Foreskin fibroblast (primary cell): ENCODE measurements at places on chromosomes 12 and 14.

- no peak for DNase-seq
These were observed 84.9 kb downstream of the EFCAB11 start for GRCh38 chr14:89869606-89870005.

- peak; percentile 72 for DNase-seq
These were observed 270.8 kb downstream of the FOXG1 start for GRCh38 chr14:29037411-29037810.

- DNase-seq: no peak
These were observed 613.8 kb downstream of the KCNH5 start for GRCh38 chr14:62431496-62431895.

DNA sequence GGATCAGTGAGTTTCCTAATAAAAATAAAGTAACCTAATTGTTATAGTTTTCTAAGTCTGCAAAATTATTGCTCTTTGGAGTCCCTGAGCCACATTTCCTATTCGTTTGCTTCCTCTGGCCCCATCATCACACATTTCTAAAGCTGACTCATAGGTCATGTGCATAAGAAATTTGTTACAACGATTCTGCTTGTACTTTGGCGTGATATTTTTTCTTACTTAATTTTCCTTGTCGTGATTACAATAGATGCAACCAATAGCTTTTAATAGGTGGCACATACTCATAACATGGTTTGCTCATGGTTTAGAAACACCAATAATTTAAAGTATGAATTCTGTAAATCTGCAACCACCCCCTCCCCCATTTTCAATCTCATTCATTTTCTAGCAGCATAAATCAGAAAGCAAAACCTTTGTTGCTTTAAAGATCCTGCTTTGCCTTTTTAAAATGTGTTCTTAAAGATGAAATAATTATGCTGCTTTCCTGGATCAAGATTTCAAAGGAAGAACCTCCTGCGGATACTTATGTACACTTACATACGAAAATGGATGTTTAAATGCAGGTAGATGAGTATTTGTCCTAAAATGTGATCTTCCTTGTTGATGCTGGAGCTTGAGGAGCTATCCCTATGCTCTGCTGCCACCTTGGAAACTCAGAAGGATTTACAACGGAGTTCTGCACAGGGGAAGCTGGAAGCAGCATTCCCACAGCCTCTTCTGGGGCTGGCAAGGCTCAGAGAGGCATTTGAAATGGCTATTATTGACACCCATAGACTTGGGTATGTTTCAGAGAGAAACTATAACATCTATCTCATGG, 1.7 kb upstream of the FLRT2 start:
- DNase-seq: peak; percentile 82

DNA sequence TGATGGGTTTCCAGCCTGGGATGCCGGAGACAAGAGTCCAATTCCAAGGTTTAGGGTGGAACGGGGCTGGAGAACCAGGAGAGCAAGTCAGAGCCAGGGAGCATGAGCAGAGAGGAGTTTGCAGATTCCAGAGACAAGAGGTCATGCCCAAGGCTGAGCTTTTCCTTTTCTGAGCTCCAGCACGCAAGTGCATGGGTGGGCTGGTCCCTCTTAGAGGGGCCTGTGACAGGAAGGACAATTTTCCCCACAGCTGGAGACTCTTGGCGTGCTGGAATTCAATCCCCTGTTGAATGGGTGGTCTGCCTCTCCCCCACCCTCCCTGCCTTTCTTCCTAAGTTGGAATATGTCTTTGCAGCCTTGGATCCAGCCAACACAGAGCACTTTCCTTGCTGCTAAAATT, 431.9 kb downstream of the BCL11B start:
- no peak for DNase-seq

DNA sequence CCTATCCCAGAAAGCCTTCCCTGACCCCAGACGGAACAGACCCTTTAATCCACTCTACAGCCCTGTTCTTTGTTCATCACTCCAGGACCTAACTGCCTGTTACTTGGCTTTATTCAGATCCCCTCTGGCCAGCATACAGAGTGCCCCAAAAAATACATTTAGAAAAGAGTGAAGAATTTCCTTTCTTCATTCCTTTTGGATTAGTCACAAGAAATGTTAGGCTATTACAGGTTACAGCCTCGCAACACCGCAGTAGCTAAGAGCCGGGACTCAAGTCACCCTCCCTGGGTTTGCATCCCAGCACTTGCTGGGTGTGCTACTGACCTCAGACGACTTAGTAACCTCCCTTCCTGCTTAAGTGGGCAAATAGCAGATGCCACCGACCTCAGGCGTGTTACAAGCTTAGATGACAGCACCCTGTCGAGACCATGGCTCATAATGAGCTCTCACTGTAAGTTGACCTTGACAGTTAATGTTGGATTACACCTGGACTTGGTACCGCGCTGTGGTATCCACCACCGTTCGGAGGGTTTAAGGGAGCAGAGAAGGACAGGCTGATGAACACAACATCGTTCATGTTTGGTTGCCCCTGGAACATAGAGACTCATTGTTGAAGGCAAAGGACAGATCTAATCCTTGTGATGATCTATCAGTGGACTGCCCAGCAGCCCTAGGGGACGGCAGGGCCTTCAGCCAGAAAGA, 12.9 kb downstream of the GLRX5 start:
- peak; percentile 49 for DNase-seq

DNA sequence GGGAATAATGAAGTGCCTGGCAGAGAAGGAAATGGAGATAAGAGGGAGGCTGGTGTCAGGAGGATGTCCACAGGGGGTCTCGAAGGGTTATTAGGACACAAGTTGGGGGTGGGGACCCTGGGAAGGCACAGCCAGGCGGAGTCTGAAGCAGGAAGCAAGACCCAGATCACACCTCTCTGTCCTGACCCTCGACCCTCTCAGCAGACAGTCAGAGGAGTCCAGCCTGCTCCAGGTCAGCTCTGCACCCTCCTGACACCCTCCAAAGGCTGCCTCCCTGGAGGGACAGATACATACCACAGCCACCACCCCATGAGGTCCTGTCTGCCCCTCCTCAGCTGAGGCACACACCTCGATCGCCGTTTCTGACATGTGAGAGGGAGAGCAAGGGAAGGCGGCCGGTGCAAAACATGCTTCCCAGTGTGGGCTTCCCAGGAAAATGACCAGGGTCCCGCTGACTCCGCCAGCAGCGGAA, 9.0 kb downstream of the BCL11B start:
- DNase-seq: no peak

GRCh38 chr14:23638414-23639047, 2.4 kb downstream of the DHRS2 start:
- DNase-seq: peak; percentile 12

DNA sequence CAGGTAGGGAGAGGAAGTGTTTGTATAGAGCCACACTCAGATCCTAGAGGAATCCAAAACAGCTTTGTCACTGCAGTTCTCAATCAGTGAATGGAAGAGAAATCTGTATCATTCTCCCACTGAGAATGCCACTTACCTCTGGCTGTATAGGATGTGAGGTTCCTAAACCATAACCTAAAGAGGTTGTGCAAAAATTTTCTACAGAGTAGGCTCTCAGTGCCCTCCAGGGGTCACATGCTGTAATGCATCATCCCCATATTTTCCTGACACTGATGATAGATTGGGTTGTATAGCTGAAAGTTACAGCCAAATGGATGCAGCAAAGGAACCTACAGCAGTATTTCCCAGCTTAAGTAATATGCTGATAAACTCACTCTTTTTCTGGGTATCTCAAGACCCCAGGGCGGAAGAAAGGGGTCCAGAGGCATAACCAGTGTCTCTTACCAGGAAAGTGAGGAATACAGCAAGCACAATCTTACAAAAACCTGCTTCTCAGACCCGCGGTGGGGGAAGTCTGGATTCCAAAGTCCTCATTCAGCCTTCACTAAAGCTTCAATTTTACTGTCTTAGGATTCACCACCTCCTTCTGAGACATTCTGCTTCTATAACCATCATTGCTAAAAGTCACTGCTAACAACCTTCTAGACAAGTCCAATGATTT, 3.8 kb downstream of the BCDIN3D start:
- peak; percentile 39 for DNase-seq

- no peak for DNase-seq
These were observed 48.0 kb upstream of the C14orf180 start for GRCh38 chr14:104531421-104532190.

- no peak for DNase-seq
These were observed 168.2 kb upstream of the GZMB start for GRCh38 chr14:24802236-24802635.

DNA sequence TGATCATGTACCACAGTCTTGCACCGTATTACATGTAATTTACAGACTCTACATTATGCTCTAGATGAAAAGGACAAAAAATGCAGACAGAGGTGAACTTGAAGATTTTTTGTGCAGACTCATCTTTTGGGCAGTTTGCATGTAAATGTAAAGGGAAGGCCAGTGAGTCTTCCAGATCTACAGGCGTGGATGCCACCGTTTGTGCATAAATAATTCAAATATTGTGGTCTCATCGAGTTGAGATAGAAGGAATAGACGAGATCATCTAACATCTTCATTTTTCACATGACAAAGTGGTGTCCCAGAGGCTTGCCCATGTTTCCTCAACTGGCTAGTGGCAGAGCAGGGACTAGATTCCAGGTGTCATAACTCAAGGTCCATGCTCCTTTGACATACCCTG, 125.2 kb downstream of the ALX1 start:
- no peak for DNase-seq

- DNase-seq: no peak
These were observed 63.6 kb downstream of the STXBP6 start for GRCh38 chr14:24986206-24986893.

- DNase-seq: peak; percentile 68
These were observed 25.0 kb downstream of the OTUB2 start for GRCh38 chr14:94051115-94051514.

DNA sequence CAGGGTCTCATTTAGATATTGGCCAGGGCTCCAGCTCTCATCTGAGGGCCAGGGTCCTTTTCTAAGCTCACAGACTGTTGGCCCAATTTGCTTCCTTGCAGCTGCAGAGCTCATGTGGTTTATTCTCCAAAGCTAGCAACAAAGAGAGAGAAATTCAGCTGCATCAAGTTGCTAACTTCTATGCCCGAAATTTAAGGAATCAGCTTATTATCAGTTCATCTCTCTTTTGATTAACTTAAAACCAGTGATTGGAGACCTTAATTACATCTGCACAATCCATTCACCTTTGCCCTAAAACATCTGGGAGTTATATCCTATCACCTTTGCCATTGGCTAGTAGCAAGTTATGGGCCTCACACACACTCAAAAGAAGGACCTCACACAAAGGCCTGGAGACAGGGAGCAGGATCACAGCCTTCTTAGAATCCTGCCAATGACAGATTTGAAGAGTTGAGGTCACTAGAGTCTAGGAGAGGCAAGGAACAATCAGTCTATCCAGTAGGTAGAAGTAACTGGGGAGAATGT, 258.8 kb upstream of the GARIN6 start:
- DNase-seq: no peak

DNA sequence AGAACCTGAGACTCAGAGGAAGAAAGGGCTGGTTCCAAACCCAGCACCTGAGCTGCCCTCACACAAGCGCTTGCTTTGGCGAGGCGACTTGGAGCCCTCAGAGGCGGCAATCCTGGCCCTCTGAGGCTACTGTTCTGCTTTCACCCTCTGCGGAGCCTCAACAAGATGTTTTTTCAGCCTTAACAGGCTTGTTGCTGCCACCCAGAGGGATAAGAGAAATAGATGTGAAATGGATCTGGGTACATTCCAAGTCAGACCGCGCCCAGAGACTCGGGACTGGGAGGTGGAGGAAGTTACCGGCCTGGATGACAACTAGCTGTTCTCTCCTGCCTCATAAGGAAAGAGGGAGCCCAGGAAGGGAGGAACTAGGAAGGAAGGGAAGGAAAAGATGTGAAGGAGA, 89.6 kb downstream of the TTC7B start:
- DNase-seq: peak; percentile 60

DNA sequence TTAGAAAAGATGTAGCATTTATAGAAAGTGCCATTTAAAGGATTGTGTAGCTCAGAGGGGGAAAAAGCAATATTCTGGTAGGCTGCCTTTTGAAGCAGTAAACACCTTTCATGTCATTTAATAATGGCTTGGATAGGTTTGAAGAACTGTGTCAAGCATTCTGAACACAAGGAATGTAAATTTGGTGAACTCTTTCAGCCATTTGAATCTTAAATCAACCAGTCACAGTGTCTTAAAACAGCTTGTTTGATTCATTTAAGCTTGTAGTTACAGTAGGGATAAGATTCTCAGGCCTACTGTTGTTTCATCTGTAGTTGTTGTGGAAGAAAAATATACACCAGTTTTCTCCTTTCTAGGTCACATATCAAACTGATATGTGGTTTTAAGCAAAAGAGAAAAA, 299.4 kb upstream of the NOVA1 start:
- no peak for DNase-seq

- DNase-seq: peak; percentile 64
These were observed 22.4 kb downstream of the DDX47 start for GRCh38 chr12:12835378-12836146.

DNA sequence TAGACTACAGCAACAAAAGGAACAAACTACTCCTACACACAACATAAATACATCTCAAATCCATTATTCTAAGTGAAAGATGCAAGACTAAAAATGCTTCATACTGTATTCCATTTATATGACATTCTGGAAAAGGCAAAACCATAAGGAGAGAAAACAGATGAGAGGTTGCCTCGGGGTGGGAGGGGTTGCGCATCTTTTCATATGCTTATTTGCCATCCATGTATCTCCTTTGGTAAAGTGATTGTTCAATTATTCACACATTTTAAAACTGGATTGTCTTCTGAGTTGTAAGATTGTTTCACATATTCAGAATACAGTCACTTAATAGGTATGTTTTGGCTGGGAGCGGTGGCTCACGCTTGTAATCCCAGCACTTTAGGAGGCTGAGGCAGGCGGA, 5.1 kb upstream of the TMEM263 start:
- no peak for DNase-seq

- no peak for DNase-seq
These were observed 1026.6 kb upstream of the TMEM132C start for GRCh38 chr12:127240249-127240929.

DNA sequence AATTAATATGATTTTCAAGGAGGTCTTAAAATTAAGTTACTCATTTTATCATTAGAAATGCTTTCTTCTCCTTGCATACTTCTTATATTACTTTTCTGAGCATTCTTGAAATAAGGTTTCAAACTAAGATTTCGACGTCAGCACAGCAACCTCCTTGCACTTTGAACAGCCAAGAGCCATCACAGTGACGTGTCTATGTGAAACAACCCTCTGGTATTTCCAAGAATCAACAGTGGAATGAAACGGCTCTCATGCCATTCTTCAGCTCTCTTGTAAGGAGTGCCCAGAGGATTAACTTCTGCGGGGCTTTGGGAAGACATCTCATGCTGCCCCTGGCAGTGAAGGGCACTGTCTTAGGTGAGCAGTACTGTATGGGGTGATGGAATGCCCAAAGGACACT, 109.2 kb downstream of the EFCAB11 start:
- peak; percentile 69 for DNase-seq

DNA sequence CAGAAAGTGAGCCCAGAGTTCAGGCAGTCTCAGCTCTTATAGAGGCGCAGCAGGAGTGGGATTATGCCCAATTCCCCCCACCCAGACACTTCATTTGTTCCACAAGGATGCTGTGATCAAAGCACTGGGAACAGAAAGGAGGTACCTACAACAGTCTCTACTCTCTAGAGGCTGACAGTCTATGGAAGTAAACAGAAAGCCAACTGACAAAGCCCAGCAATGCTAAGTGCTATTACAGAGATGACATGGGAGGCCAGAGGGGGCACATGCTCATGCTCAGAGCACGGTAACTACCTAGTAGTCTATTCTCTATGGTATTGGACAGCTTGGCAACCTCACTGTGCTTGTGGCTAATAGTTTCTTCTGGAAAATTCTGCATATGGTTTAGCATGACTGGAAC, 85.9 kb downstream of the STXBP6 start:
- no peak for DNase-seq

- DNase-seq: no peak
These were observed 5.4 kb downstream of the POLR3B start for GRCh38 chr12:106362971-106363370.
